ENCODE measurements at places on chromosomes 3 and 15. TPM values are rescaled to one million over a fixed set of nuclear protein-coding genes. Genes with fewer than 3 reads are reported as not detected.

QRICH1 gene
- 80.9 TPM for polyA plus RNA-seq

UNC13C gene
- 6.3 TPM for polyA plus RNA-seq

IL17RE gene
- polyA plus RNA-seq, result 20.3 TPM

TMCO5A gene
- not detected for polyA plus RNA-seq

MAP1A gene
- 9.0 TPM for polyA plus RNA-seq

KLHDC8B gene
- polyA plus RNA-seq, result 48.2 TPM

GHRL gene
- 3.2 TPM for polyA plus RNA-seq

- DNase-seq, result no peak
Measured at GRCh38 chr3:111284503-111285183, 213.0 kb downstream of the NECTIN3 start.

- no peak for DNase-seq
Measured at GRCh38 chr3:100500320-100500880, 8.0 kb downstream of the TMEM45A start.

GRCh38 chr15:29124581-29125381 is 144.8 kb downstream of the NSMCE3 start:
- DNase-seq, result no peak

DNA sequence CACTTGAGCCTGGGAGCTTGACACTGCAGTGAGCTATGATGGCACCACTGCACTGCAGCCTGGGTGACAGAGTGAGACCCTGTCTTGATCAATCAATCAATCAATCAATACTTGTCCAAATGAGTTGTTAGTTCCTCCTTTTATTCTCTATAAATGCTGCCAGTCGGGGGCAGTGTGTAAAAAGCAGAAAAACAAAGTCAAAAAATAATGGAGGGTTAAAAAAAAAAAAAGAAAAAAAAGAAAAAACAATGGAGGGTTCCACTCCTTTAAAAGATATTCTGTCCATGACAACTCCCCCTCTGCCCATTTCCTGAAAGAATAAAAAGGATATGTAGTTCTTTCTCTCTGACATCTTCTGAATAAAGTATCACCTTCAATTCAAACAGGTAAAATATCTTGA is 1068.6 kb downstream of the FHIT start:
- DNase-seq, result no peak

DNA sequence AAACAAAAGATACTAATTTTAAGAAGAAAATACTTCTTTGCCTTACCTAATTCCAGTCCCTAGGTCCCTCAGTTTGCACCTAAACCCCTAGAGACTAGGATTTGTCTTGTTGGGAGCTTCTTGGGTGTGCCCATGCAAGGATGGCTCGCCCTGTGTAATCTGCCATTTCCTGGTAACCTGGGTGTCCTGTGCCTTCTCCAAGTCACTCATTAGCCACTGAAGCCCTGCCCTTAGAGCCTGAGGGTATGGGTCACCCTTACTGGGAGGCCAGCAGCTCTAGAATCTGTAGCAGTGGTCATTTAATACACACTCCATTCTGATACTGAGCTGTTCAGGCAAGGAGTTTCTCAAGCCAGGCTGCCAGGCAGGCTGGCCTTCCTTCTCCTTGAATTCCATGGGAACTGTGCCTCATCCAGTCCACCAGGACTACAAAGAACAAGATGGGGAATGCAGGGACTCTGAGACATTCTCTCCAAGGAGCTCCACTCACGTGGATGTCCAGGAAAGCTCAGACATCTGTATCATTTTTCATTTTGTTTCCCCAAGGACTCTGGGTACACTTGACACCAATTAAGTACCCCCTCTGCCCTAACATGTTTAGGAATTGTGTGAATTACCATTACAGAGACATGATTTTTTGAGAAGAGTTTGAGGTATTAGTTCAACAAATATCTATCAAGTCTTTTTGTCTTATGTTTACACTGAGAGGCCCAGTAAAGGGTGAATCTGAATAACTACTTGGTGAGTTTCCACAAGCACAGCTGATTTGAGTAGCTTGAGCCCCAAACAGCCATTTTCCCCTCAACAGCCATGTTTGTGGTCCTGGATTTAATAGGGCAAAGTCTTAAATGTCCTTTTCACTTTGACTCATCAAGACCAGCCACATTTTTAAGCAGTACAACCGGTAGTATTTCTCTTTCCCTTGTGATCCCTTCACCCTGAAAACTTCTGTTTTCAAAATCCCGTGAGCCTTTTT is 52.6 kb downstream of the ARNT2 start:
- DNase-seq, result no peak

DNA sequence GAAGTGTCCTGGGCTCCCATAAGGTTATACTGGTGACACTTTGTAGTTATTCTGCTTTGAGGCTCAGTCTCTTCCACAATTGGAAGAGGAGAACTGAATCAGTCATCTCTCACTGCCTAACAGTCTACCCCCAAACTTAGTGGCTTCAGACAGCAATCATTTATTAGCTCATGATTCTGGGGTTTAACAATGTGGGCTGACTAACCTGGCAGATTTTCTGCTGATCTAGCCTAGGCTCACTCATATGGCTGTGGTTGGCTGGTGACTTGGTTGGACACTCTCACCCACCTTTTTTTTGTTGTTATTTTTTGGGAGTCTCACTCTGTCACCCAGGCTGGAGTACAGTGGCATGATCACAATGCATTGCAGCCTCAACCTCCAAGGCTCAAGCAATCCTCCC is 7.1 kb downstream of the GPD1L start:
- no peak for DNase-seq

GRCh38 chr15:55532944-55533343 is 24.9 kb upstream of the DNAAF4 start:
- no peak for DNase-seq

- DNase-seq, result no peak
Measured at GRCh38 chr15:73965758-73966113, 26.4 kb downstream of the STOML1 start.

- DNase-seq, result no peak
Measured at GRCh38 chr15:68770216-68770615, 50.5 kb downstream of the ANP32A start.

- DNase-seq, result no peak
Measured at GRCh38 chr3:157810924-157811718, 295.1 kb downstream of the SHOX2 start.

GRCh38 chr3:133892541-133893231 is 3.0 kb downstream of the RAB6B start:
- DNase-seq, result no peak

GRCh38 chr3:168124291-168124690 is 28.6 kb upstream of the GOLIM4 start:
- no peak for DNase-seq

- DNase-seq, result no peak
Measured at GRCh38 chr3:153652076-153652475, 469.1 kb upstream of the ARHGEF26 start.

- DNase-seq, result no peak
Measured at GRCh38 chr3:188472336-188472735, 318.4 kb downstream of the LPP start.

GRCh38 chr3:17039594-17039993 is 154.8 kb downstream of the PLCL2 start:
- no peak for DNase-seq

- no peak for DNase-seq
Measured at GRCh38 chr15:94943888-94944287, 712.5 kb downstream of the MCTP2 start.

DNA sequence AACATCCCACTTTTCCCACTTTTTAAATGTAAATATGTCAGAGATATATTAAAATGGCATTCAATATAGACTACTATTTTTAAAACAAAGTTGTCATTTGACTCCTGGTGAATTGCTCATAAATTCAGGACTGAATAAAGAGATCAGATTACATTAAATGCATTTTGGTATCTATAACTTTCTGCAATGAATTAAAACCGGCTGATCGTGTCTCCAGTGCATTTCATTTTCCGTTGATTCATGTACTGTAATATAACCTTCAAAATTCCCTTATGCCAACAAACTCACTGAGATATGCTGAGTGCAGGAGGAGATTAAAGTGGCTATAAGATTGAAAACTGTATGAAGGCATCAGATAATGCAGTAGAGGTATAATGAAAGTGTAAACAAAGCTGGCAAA is 361.1 kb upstream of the CDIN1 start:
- no peak for DNase-seq

DNA sequence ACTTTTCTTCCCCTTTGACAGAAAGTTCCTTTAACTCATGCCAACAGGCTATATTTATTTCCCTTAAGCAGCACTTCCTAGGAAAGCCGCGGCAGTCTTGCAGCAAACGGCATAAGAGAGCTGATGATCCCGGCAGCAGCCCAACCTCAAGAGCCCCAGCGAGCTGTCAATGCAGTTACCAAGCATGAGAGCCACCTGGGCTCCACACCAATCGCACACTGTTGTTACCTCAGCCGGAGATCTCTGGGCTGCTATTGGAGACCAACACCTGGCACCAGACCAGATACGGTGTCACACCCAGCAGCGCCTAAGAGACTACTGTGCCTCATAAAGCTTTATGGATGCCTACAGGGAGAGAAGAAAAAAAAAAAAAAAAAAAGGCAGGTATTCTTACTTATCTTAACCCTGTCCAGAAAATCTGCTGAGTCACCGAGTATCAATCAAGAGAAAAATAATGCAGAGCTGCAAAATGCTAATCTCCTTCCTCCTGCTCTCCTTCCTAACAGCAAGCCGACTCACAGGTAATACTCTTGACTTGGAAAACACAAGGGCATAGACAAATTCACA is 11.7 kb downstream of the ABCC5 start:
- no peak for DNase-seq
